CD4-positive, alpha-beta T cell treated with Interleukin-17A for 1 hour (primary cell): ENCODE measurements at places on chromosomes 7 and 10.

- no peak for DNase-seq
Measured at GRCh38 chr10:93907059-93907458, 13.3 kb downstream of the SLC35G1 start.

GRCh38 chr10:69960988-69961880 is 91.4 kb upstream of the MACROH2A2 start:
- DNase-seq = no peak

GRCh38 chr7:82105463-82105862 is 335.6 kb upstream of the HGF start:
- no peak for DNase-seq

DNA sequence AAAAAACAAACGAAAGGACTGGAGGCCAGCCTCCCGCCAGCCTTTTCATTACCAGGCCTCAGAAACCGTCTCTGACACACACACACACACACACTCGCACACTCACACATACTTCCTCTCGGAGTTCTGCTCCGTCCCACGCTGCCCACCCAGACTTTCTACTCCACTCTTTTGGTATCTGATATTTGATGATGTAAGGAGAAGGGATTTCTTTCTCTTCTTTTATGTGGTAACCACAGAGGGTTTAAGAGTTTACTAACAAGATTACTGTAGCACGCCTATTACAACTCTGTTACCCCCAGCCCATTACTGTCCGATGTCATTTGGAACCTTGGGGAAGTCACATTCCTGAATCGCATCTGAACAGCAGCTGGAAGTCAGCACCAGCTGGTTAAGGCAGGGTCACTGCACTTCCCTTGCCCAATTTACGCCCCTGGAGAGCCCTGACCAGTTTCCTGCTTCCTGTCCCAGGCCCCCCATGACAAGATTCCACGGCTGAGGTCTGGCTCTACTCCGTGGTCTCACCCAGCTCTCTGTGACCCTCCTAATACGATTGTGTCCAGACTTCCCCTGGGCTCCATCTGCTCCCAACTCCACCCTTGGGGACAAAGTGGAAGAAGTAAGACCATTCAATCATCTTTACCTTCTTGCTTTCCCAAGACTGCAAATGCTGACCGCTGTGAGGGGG is 1.1 kb downstream of the DENND2A start:
- no peak for DNase-seq

- no peak for DNase-seq
Measured at GRCh38 chr10:101575091-101575490, 13.0 kb downstream of the POLL start.

- DNase-seq = peak; percentile 51
Measured at GRCh38 chr10:114103284-114103683, 59.6 kb downstream of the ADRB1 start.

DNA sequence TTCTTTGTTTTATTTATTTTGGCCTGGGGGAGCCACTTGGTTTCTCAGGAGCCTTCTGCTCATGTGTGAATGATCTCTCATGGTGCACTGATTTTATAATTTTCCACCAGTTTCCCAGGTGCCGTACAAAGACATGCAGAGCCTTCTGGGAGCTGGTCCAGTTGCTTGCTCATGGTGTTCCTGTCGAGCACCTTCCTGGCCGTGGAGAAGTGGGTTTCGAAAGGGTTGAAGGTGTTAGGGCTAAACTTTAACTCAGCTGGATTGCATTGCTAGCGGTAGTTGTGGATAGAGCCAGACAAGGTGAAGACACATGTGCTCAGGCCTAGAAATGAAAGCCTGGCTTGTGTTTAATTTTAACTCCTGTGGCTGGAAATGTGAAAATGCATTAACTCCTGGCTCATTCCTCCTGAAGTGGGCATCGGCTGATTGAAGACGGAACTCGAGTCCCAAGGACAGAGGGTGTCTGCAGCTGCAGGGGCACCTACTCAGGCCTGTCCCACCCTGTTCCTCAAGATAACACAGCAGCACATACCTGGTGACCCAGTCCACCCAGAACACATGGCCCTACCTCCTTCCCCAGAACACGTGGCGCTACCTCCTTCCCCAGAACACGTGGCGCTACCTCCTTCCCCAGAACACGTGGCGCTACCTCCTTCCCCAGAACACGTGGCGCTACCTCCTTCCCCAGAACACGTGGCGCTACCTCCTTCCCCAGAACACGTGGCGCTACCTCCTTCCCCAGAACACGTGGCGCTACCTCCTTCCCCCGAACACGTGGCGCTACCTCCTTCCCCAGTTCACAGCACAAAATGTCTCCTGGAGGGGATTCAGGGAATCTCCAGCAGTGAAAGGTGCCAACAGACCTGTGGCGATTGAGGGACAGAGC is 133.2 kb downstream of the WDR37 start:
- DNase-seq = no peak

- no peak for DNase-seq
Measured at GRCh38 chr10:101691081-101691480, 3.9 kb downstream of the FBXW4 start.

- no peak for DNase-seq
Measured at GRCh38 chr10:31607481-31607880, 288.5 kb downstream of the ZEB1 start.

DNA sequence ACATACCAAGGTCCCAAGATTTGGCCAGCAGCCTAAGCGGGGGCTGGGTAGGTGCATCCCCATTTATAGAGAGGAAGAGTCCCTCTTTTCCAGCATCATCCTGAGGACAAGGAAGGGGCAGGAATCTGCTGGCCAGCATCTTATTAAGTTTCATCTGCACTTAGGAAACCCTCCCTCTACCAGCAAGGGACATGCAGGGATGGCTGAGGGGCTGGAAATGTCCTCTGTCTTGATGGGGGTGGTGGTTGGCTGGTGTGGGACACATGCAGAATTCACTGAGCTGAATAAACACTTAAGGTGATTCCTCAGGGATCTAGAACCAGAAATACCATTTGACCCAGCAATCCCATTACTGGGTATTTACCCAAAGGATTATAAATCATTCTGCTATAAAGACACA is 42.1 kb downstream of the NOD1 start:
- DNase-seq = no peak

DNA sequence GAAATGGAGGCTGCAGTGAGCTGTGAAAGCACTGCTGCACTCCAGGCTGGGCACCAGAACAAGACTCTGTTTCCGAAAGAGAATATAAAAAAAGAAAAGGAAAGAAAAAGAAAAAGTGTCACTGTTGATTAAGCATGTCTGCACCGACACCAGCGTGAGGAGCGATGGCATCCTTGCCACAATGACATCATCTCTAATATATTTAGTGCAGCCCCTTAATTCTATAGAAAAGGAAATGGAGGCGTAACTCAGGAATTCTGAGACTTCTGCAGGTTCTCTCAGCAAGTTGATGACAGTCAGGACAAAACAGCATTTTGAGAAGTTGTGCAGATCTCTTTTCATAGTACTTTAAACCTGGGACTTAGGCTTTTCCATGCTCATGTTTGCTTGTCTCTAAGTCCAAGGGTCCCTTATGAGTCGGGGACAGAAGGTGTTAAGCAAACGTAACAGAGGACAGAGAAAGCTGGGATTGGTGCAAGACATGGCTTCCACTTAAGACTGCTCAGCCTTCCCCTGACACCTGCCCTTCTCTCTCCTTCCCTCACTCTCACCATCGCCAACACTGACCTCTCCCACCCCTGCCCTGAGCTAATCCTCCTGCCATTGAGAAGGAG is 16.9 kb upstream of the ANKRD1 start:
- DNase-seq = no peak

DNA sequence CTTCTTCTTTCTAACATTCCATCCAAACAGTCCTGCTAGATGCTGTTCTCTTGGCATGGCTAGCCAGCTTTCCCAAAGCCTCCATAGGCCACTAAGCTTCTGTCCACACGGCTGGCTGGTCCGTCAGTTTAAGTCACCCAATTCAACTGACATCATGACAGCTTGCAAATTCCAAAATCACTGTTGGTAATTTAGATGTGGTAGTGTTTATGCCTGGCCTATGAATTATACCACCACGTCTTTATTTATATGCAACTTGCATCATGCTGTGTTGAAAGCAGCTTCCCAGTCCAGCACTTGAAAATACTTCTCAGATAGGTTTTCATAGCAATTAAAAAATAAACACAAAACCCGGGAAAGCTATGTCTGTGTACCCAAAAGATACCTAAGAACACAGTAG is 2.2 kb upstream of the VIM start:
- DNase-seq = no peak

- DNase-seq = no peak
Measured at GRCh38 chr7:35691366-35691765, 3.6 kb downstream of the HERPUD2 start.

DNA sequence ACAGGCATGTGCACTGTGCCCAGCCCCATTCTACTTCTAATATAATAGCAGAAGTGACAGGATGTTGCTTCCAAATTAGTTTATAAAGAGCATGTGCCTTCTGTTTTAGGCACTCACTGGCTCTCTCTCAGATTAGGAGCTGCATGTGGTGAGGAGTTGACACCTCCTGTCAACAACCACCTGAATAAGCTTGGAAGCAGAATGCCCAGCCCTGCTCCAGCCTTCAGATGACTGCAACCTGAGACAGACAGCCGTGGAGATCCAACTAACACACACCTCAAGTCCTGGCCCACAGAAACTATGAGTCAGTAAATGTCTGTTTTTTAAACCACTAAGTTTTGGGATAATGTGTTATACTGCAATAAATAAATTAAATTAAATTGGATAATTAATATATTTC is 54.5 kb downstream of the PARD3 start:
- DNase-seq = no peak

DNA sequence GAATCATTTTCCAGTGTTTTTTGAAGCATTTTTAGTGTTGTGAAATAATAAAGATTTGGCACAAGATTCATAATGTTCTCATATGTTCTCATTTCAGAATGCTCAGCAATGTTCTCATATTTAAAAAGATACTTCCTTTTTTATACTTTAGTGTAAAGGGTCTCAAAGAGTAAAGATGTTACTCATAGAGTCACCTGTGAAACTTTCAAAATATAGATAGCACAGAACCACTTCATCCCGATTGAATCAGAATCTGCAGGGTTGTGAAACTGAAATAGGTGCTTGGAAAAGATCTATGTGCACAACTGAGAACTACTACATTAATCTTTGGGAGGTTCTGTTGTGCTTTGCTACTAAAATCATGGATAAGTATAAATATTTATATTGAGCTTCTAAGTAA is 144.7 kb downstream of the MDFIC start:
- no peak for DNase-seq

DNA sequence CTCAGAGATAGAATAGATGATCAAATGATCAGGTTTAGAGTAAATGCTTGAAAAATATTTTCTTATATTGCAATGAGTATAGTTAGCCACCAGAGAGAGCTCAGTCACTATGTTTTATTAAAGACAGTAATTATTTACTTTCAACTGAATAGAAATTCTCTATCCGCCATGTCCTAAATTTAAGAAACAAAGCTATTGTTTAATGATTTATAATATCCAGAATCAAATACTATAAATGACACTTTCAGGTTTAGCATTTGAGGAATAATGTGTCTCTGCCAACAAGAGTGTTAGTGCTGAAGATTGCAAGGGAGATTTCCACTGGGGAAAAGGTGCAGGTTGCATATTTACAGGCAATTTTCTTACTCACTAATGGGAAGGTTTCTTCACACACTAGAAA is 184.7 kb downstream of the DGKB start:
- DNase-seq = no peak

DNA sequence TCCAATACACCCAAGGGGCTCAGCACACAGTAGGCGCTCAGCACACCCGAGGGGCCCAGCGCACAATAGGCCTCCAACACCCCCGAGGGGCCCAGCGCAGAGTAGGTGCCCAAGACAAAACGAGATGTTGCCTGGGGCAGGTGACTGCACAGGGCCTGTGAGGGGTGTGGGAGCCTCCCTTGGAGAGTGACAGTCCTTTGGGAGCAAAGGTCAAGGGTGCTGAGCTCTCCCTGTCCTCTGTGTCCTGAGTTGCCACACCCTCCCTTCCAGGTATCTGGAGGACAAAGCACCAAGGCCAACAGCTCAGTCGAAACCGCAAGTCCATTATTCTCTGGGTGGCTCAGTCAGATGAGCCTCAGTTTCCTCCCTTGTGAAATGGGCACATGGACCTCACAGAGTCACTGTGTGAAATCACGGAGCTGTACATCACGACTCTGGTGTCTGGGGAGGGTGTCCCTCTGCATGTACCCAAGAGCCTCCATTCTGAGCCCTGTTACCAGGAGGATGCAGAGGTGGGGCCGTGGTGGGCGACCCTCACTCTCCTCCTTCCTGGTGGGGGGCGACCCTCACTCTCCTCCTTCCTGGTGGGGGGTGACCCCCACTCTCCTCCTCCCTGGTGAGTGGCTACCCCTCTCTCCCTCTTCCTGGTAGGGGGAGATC is 81.3 kb downstream of the FOXL3 start:
- no peak for DNase-seq

DNA sequence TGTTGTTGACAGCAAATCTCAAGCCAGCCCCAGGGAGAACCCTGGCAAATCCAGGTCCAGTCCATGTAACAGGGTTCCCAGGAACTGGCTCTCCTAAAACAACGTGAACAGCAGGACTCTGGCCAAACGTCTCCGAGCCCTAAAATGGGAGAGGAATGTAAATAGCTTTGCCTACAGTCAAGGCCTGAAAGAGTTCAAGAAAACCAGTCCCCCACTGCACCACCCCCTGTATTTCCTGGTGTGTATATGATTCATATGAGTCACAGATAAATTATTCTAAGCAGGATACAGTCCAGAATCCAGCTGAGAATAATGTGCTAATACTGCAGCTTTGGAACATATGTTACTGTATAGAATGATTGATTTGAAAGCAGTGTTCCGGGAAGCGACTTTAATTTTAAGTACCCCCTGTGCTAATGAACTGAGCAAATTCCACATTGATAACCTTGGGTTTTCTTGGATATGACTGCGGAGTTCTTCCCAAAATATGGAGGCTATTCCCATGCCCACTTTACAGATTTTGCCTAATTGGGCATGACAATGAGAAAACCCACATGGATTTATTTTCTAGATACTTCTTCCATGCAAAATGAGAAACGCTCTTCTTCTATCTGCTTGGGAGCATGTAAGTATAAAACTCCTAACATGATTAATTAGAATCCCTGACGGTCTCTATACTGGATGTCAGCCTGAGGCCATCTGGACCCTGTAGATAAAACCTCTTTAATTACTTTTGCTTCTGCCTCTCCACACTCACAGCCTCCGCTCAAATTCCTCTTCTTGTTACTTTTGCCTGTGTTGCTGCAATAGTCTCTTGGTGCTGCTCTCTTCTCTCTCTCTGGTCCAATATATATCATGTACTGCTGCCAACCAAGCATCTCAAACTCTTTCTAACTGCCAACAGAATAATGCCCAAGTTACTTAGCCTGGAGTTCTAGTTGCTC is 50.2 kb downstream of the LAMB4 start:
- DNase-seq = no peak

- no peak for DNase-seq
Measured at GRCh38 chr7:156218544-156219306, 406.5 kb upstream of the SHH start.
